ENCODE measurements at places on chromosomes 3 and 15. TPM values are rescaled to one million over a fixed set of nuclear protein-coding genes. Genes with fewer than 3 reads are reported as not detected.

Gene GPR62
- total RNA-seq: 0.07 TPM

Gene THSD4
- 35.2 TPM for total RNA-seq

GRCh38 chr3:72896996-72897757 is 9.3 kb downstream of the GXYLT2 start:
- DNase-seq: no peak

DNA sequence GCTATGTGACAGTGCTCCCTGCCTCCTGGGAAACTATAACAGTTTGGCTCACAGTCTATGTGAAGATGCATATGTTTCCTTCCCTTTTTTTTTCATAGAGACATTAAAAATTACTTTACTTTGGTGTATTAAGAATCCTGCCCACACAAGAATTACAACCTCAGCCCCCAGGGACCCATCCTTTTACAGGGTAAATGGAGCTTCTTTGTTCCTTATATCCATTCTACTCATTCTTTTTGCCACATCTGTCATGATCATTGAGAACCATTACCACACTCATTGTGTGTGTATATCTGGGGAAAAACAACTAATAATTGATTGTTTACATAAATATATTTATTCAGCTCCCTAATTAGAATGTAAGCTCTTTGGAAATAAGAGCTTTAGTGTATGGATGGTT is 157.4 kb downstream of the SSR3 start:
- DNase-seq: no peak

DNA sequence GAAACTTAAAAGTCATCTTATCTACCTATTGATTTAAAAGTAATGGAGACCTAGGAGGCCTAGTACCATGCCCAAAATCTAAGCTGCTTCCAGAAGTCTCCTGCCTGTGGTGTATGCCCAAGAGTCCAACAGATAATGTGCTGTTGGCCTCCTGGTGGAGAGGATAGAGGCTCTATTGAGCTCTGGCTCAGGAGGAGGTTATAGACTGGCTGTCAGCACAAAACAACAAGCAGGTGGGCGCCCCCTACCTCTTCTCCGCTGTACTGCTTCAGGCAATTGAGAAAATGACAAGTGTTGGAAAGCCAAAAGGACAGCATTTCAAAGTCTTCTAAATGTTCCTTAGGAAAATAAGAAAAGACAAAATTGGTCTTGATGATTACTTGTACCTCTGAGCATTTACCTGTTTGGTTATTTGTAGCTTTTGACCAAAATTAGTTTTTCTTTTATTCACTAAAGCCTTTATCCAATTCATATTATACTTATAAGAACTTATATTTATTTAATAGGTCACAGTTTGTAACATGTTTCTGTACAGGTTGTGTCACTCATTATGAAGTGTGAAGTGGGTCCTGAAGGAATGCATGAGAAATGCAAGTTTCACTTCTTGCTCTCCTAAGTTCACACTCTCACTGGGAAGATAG is 17.2 kb upstream of the GNB5 start:
- peak; percentile 19 for DNase-seq

DNA sequence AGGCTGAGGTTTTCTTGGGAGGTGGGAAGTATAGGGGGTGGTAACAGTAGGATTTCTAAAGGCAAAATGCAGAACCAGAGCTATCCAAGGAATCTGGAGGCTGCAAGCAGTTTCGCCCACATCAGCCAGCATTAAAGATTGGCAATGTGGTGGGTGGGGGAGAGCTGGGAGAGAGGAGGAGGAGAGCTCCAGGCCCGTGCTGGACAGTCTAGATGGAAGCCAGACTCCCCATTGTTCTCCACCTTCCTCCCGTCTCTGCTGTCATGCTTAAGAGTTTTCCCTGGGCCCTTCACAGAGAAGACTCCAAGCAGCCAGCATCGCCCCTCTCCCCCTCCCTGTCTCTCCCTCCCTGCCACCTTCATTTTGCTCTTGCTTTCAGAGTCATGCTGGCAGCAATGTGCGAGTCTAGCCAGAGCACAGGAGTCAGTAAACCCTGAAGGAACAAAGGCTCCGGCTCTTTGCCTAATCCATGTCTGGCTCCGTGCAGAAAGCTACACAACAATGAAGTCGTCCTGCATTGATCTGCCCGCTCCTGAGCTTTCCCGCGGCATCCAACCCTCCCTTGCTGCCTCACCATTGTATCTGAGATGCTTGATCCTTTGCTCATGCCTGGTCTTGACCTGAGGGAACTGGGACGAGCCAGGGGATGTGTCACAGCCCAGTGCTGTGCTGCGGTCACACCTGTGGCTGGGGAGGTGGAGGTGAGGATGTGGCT is 282.9 kb downstream of the NTRK3 start:
- DNase-seq: no peak

DNA sequence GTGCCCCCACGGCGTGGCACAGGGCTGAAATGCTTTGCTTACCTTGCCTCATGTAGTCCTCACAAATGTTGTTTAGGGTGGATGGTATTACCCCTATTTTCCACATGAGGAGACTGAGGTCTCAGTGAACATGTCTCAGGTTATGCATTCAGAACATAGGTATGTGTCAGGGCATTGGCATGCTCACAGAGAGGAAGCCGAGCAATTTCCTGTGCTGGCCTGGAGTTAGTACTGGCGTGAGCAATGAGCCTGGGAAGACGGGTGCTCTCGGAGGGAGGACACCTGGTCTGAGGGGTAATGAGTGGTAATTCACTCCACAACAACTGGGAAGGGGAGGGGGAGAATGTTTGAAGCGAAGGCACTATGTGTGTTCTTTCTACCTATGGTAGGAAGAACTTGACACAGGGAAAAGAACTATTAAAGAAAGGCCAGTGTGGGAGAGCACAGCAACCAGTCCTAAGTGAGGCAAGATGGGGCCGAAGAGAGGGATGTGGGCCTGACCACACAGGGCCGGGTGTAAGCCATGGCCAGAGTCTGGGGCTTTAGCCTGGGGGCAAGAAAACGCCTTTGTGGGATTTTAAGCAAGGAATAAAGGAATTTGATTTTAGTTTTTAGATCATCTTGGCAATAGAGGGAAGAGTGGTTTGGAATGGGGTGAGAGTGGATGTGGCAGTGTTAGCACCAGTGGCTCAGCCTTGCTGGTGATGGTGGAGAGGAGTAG is 4.9 kb upstream of the FAM131A start:
- peak; percentile 92 for DNase-seq

DNA sequence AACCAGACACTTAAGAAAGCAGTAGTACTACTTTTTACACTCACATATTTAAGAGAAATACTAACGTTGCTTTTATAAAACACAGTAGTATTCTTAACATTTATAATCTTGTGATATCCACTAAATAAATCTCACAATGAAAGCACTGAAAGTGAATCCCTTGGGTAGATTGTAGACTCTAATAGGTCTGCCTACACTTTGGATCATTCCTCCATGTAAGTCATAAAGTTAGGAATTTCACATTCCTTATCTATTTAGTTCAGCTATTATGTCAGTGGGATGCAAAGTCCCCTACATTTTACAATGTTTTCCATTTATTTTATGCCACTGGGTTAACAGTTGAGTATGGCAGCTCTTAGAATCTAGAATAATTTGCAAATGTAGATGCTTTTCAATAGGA is 330.7 kb downstream of the LSAMP start:
- DNase-seq: no peak
